ENCODE measurements at places on chromosomes 11 and 22.
A peak's percentile ranks its signal among the peaks of the same experiment; 100 is the strongest.

DNA sequence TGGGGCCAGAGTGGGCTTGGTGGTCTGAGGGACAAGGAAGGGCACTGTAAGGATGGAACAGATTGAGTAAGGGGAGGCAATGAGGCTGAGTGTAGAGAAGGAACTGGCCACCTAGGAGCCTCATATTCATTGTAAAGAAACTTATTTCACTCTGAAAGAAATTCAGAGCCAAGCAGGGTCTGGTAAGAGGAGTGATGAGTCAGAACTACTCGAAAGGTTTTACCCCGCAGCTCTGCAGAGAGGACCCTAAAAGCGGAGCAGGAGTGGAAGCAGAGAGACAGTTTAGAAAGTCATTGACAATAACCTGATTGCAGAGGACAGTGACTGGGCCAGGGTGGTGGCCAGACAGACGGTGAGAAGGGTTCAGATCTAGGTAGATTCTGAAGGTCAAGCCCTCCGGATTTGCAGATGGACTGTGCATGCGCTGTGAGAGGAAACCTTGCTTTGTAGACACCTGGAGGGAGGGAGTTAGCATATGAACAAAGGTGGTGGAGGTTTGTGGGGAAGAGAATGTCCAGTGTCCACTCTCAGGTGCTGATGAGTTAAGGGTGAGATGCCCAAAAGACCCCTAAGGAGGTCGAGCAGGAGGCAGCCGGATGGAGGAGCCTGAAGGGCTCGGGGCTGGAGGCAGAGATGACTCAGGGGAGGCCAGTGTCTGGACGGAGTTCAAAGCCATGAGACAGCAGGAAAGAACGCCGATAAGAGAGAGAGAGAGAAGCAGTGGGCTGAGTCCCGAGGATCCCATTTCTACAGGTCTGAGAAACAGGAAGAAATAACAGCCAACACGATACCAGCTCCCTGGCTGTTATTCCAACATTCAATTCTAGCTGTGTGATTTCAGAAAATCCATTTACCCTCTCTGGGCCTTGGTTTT is 546.0 kb downstream of the BRD1 start:
- DNase-seq = no peak

DNA sequence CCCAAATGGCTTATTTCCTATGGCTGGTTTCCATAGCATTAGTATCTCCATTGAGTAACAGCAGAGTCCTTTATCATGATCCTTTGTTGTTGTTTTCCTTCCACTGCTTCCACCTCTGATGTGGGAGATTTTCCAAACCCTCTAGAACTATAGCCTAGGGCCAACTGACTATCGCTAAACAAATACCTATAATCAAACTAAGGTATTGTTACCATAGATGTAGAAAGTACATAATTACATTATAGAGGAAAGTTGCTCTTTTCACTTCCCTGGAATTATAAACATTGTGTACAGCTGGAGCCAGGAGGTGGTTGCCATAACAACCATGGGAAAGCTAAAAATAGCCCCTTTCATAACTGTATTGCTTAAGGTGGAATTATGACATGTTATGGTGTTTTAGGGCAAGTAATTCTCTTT is 47.0 kb upstream of the ALKBH3 start:
- DNase-seq = peak; percentile 39

DNA sequence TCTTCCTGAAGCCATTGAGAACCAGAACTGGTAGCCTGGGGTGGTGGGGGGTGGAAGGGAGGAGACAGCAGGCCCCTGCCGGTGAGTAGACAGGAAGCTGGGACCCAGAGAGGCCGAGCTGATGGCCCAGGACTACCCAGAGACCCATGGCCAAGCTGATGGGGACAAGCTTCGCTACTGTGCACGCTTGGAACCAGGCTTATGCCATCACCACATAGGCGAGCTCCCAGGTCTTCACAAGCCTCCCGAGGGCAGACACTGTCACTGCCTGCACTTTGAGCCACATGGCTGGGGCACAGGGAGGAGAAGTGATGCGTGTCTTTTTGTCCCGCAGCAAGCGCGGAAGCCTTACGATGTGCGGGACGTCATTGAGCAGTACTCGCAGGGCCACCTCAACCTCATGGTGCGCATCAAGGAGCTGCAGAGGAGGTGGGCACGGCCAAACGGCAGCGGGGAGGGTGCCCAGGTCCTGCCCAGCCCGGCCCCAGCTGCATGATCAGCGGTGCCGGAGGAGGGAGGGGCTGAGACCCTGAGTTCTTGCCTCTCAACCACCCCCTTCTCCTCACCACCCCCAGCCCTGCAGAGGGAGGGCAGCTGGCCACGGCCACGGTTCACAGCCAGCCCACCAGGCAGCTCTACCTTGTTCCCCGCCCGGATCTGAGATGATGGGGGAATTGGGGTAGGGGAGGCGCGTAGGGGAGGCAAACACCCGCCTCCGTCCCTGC is 76.0 kb upstream of the KCNQ1OT1 start:
- no peak for DNase-seq

DNA sequence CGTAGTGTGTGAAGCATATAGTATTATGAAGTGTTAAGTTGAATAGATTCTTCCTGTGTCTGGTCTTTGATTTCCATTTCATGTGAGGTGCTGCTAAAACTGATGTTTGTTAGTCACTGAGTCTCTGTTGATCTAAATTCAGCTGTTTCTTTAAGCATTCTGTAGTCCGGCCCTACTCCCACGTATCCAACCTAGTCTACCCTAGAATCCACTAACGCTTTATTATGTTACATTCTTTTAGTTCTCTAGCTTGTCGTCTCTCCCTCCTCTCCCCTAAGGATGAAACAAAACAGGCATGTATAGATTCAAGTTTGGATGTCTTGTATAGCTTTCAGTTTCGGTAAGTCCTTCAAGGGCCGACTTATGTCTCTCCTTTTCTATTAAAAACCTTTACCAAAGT is 4.1 kb downstream of the WEE1 start:
- no peak for DNase-seq

DNA sequence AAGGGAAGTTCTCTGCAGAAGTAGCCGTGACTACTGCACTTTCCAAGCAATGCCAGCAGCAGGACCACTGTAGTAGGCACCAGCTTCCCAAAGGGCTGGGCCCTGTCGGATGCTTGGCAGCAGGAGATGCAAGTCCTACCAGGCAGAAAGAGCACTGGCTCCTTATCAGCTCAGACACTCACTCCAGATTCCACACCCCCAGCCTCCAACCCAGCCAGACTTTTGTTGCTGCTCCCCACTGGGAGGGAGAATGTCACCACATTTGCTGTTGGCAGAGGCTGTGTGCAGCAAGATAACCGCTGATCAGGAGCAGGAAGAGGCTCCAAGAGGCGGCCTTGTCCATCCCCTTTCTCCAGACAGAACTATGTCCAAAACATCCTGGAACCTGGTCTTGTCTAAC is 118.7 kb downstream of the C11orf58 start:
- no peak for DNase-seq

DNA sequence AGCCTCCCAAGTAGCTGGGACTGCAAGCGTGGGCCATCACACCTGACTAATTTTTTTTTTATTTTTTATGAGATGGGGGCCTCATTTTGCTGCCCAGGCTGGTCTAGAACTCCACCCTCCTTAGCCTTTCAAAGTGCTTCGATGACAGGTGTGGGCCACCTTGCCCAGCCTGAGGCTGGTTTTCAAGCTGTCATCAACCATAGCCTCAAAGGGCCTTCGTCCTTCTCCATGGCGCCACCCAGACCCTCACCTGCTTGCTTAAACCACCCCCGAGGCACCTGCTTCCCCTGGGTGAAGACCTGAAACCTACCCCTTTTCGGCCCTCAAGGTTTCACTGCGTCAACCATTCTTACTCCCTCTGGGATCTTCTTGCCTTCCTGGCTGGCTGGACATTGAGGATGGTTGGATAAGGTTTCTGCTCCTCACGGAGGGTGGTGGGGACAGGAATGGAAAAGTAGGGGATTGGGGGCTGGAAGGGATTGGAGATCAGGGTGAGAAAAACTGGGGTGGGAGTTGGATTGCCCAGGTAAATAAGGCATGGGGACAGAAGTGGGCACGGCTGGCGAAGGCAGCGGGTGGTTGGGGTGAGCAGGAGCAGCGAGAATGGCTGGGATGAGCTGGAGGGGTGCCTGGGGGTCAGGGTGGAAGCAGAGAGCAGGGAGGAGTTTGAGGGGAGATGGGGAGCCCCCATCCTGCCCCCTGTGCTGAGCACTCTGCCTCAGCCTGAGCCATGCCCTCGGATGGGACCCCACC is 2.8 kb upstream of the ACR start:
- no peak for DNase-seq

GRCh38 chr22:40463017-40463631 is 92.7 kb downstream of the SGSM3 start:
- no peak for DNase-seq

DNA sequence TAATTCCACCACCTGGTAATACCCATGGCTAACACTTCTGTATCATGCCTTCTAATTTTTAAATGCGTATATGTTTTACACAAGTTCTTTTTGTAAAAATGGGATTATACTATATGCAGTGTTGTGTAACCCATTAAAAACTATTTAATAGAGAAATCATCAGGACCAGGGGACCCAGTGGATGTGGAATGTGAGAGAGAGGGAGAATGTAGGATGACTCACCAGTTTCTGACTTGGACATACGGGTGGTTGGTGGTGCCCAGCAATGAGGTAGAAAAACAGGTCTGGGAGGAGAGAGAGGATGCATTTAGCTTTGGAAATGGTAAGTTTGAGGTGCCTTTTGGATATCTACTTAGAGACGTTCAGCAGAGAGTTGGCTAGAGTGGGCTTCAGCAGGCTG is 112.0 kb upstream of the TBCEL start:
- no peak for DNase-seq

DNA sequence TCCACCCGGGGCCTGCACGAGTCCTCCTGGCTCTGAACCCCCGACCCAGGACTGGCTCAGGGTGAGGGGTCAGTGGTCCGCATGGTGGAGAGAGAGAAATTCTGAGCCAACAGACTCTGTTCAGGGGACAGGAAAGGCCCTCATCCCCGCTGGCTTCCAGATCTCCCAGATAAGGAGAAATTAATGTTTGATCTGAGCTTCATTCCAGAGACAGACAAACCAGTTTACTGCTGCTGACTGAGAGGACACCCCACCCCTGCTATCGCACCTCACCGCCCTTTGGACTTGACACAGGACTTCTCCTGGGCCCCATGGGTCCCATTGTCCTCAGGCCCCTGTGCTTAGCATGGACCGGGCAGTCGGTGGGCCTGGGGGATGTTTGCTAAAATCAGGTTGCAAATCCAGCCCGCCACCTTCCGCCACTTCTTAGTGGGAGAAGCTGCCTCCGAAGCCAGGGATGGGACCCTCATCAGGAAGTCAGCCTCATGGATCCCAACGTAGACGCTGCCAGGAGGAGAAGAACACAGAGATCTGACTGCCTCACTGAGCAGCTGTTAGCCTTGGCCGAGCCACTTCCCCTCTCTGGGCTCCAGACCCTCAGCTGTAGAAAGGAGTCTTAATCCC is 11.2 kb upstream of the UPK3A start:
- no peak for DNase-seq

DNA sequence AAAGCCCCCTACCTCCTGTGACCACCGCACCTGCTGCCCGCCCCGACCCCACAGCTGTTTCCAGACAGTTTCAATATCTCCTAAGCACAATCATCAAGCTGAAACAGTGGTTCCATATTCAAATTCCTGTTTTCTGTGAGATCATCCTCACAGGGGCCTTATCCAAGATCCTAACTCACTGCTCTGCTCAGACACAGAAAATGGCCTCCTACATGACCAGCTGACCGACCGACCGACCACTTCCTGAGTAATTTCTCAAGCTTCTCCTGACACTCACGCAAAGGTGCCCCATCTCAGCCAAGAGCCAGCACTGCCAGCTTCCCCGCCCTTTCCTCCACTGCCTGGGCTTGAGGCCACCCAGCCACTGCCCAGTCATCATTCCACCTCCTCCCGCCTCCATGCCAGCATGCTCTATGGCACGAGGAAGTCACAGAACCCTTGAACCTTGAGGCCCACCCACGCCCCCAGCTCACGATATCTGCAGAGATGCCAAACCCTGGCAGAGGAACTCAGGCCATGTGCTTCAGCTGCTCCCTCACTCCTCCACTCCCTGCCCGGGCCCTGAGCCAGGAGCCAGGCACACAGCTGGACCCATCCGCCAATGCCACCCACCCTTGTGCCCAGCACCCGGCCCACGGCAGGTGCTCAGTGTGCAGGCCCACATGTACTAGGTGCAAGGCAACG is 14.0 kb downstream of the KIAA0930 start:
- DNase-seq = no peak

- no peak for DNase-seq
Measured at GRCh38 chr11:4087551-4087950, 7.0 kb upstream of the RRM1 start.

DNA sequence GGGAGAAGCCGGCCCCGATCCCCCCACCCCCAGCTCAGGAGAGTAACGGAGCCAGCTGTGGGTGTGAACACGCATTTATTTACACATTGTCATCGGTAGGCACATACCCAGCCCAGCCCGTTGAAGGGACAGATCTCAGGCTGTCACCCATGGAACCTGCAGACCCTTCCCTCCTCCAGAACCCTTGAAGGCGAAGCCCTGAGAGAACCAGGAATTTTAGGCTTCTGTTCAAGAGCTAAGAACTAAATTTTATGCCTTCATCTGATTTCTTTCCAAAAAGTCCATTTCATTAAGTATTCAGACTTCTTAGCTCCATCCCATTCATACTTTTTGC is 379 bp upstream of the BRMS1 start:
- no peak for DNase-seq

DNA sequence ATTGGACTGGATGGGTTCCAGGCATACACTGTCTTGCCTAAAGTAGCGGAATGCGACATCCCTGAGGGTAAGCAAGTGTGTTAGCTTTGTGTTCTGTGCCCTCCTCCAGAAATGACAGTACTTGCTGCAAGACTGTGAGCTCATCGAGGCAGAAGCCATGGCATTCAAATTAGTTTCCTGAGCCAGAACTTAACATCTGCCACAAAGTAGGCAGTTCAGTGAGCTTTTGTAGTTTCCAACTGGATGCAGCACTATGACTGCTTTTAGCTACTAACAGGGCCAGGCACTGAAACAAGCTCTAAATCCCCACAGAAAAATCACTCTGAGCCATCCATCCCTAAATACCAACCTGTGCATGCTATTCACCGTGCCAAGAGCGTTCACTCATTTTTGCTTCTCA is 1.2 kb upstream of the FAR1 start:
- no peak for DNase-seq

DNA sequence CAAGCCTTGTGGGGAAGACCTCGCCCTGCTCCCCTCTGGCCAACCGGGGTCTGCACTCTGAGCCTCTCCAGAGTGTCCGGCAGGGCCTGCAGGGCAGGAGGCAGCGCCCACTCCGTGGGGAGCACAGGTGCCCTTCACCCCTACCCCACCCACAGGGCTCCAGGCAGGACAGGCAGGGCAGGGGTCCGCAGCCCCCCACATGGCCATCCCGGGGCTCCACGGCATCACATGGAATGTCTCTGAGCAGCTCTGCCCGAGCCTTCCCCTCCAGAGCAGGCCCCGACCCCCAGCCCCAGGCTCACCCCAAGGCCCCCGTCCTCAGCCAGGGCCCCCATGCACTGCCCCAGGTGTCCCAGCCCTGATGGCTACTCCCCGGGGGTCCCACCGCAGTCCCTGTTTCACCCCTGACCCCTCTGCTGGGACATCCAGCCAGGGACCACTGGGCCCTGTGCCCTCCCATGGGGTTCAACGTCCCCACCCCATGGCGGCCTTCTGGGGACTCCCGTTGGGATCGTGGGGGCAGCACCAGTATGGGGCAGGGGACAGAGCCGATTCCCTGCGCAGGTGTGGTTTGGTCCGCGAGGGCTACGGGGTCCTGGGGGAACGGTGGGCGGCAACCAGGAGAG is 77.7 kb downstream of the BRD1 start:
- DNase-seq = no peak
